ENCODE measurements at places on chromosomes 13 and 19. TPM values are rescaled to one million over a fixed set of nuclear protein-coding genes. Genes with fewer than 3 reads are reported as not detected.

- DNase-seq, result no peak
Measured at GRCh38 chr13:49342454-49342853, 94.7 kb downstream of the CDADC1 start.

DNA sequence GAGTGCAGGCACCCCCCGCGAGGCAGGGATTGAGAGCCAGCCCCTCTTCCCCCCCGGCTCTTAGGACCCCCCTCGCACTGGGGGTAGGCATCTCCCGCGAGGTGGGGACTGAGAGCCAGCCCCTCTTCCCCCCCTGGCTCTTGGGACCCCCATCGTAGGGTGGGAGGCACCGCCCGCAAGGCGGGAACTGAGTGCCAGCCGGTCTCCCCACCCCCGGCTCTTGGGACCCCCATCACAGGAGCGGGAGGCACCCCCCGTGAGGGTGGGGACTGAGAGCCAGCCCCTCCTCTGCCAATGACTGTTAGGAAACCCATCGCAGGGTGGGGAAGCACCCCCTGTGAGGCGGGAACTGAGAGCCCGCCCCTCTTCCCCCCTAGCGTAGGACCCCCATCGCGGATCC is 363.4 kb upstream of the SPRY2 start:
- DNase-seq, result no peak

DNA sequence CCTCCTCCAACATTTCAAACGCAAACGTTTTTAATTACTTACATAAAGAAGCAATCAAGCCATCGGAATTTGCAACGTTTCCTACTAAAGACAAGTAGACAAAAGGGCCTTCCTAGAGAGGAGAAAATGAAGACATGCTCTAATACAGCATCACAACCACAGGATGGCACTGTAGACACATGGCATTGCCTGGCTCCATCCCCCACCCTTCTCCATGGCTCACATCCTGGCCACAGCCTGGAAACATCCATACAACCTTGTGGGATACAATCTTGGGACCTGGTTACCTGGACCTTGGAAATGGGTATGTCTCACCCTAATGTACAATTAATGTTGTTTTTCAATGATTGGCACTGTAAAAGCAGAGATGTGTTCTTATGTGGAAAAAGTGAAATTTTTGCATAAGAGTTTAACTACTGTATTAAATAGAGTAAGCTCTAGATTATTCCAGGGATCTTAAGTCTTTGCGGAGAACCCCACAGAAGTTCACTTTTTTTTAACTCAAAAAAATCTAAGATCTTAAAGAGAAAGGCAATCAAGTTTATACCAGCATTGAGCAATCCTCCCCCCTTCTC is 21.5 kb downstream of the EBPL start:
- DNase-seq, result peak; percentile 24

DNA sequence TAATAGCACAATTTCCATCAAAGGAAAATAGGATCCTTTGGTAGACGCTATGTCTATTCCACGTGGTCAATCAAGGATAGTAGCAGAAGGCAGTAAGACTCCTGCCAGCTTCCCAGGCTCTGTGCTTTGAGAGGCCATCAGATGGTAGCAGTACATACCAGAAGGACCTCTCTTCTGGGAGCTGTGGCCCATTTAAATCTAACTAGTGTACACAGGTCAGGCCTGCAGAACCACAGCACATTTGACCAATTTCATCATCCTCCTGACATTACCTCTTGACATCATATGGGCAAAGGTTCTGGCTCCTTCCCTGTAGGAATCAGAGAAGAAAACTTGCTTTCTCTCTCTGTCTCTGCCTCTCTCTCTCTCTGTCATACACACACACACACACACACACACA is 229.6 kb upstream of the HTR2A start:
- DNase-seq, result no peak

IRGQ gene
- total RNA-seq, result 105 TPM

DNA sequence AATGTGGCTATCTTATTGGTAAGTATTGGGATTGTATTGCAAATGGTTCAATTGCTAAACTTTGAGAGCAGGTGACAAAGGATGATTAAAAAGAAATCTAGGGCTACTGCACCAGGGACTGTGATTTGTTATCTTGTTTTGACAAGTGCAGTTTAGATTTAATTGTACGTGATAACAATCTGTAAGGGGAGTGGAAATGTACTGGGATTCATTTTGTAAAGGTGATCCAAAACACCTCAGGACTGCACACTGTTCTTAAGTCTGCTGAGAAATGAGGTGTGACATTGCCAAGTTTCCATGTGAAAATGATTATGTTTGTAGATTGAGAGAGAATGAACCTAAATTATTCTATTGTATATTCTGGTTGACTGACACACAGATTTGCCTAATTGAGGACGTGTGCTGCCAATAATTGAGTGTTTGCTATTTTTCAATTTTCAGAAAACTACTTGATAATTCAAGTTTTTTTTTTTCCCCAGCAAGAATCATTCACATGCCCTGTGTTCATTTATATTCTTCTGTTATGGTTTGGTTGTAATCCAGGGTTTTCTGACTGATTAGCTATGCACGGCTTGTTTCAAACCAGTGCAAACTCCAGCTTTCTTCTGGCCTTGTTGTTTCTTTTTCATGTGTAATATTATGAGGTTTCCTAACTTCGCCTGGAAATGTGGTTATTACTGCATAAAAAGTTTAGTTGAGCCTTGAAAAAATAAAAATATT is 308.0 kb downstream of the OLFM4 start:
- no peak for DNase-seq

DNA sequence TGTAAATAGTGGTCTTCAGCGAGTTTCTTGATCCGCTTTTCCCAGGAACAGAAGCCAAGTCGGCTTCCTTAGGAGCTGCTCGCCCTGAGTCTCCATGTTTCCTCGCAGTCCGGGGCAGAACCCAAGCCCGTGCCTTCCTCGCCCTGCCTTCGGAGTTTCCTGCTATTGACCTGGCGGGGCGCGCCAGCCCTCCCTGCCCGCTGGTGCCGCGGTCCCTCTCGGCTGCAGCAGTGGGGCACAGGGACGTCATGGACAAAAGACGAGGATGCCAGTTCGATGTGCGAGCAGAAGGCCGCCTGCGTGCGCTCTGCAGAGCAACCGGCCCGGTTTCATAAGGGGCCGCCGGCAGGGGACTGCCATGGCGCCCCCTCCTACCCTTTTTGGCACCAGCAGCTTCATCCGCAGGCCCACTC is 156.6 kb downstream of the TM9SF2 start:
- DNase-seq, result no peak

- DNase-seq, result no peak
Measured at GRCh38 chr13:110471833-110472162, 89.7 kb downstream of the RAB20 start.

DNA sequence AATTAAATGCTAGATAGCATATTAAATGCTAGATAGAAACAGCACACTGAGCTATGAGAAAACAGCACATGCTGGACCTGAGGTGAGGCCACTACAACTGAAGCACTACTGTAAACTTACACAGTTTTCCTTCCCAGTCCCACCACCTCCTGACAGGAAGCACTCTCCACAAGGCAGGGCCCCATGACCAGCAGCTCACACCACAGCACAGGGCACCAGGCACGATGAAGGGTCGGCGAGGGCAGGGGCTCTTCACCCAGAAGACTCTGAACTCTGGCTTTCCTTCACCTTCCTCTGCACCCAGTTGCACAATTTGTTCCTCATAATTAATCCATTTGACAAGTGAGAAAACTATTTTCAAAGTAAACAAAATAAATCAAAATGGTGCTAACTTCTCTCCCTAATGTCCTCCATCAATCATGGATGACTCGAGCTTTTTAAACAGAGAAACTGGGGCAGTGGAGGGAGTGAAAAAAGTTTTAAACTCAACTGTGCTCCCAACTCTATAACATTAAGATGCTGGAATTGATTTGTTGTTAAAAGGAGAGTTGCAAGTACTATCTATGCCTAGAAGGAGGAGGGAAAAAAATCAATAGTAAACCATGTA is 568.7 kb downstream of the UQCRFS1 start:
- no peak for DNase-seq

DNA sequence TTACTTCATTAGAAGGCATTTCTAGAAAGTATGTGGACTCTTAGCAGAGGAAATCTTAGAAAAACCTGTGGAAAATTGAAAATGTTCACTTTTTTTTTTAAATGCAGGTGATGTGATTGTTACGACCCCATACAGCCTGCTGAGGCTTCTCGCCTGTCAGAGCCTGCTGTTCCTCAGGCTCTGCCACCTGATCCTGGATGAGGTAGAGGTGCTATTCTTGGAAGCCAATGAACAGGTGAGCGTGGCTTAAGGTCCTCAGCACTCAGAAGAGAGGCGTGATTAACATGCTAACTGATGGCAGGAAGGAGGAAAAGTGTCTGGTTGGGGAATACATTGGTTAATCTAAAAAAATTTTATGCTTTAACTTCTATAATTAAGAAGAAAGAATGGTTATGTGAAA is 71.4 kb downstream of the SLC7A9 start:
- DNase-seq, result no peak

- DNase-seq, result no peak
Measured at GRCh38 chr19:1624458-1624857, 19.2 kb upstream of the UQCR11 start.

PLEKHF1 gene
- 1.9 TPM for total RNA-seq

GRCh38 chr19:43532571-43532961 is 422 bp upstream of the ZNF575 start:
- DNase-seq, result no peak

DNA sequence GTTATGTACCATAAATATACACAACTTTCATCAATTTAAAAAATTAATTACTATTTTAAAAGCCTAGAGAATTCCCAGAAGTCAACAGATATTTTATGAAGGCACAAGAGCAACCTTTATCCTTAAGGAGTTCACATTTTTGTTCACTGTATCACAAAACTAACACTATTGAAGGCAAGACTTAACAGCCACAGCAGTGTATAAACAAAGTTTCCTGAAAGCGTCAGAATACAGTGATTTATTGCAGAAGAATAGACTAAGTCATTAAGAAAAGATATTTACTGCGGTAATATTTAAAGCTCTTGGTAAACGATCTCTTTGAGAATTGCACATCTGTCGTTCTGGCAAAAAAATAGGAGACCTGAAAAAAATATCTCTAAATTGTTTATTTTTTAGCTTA is 419.3 kb upstream of the NBEA start:
- no peak for DNase-seq

GRCh38 chr19:10965398-10965797 is 4.6 kb downstream of the SMARCA4 start:
- DNase-seq, result no peak

TTC9B gene
- 59.0 TPM for total RNA-seq

F2RL3 gene
- total RNA-seq, result under 0.01 TPM

ZNF112 gene
- 24.8 TPM for total RNA-seq

DNA sequence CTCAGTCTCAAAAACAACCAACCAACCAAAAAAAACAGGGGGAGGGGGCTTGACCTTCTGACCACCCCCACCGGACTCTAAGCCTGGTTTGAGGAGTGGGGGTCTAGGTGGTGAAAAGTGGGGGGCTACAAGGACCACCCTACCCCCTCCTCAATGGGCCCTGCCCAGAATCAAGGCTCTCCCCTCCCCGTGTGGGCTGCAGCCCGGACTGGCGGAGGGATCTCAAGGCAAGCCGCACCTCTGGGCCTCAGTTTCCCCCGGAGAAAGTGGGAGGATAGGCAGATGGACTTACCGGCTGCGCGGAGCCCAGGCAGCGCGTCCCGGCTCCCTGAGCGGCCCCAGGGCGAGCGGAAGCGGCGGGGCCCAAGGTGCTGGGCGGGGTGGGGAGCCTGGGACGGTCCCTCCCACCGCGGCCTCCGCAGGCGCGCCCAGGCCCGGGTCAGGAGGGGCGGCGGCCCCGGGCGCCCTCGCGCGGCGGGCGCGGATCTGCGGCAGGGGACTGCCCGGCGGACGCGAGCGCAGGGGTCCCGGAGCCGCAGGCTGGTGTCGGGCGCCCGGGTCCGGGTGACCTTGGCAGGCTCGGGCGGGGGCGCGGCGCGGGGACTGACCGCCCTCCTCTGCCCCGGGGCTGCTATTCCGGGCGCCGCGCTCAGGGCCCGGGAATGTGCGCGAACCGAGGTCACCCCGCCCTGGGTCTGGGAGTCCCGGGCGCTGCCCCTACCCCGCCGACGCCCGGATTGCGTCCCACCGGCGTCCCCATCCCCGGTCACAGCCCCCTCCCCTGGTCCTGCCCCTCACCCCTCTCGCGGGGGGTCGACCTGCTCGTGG is at the start of gene ADAMTSL5:
TSS of gene ADAMTSL5 (minus strand) at position 349 of the 828 bp plus-strand sequence. CDS start 2,076 bp downstream, outside the sequence.
- no peak for DNase-seq

GRCh38 chr19:39398297-39398864 is 7.2 kb downstream of the MED29 start:
- DNase-seq, result no peak

TEX29 gene
- total RNA-seq, result not detected

COG3 gene
- 52.6 TPM for total RNA-seq

BIVM gene
- 65.2 TPM for total RNA-seq

DNA sequence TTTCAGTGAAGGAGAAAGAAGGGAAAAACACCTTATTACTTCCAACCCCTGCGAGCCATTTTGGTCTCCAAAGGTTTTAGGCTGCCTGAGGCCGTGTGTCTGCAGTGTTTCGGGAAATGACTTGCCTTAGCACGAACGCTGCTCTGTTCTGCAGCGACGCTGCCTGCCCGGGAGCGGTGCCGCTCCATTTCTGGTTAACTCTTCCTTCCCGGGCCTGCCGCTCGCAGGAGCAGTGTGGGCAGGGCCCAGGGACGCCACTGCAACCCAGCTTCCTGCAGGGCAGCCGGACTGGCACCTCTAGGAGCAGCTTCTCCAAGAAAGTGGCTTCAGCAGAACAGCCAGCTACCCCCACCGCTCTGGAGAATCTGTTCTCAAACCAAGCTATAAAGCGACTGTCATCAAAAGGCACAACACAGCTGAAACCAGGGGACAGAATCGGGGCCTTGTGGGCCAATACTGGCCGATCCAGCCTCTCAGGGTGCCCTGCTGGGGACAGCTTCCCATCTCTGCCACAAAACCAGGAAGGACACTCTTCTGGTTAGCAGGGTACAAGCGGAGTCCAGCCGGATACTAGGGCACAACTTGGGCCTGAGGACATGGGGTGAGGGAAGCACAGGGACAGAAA is 72.2 kb downstream of the KCTD15 start:
- peak; percentile 28 for DNase-seq

DNA sequence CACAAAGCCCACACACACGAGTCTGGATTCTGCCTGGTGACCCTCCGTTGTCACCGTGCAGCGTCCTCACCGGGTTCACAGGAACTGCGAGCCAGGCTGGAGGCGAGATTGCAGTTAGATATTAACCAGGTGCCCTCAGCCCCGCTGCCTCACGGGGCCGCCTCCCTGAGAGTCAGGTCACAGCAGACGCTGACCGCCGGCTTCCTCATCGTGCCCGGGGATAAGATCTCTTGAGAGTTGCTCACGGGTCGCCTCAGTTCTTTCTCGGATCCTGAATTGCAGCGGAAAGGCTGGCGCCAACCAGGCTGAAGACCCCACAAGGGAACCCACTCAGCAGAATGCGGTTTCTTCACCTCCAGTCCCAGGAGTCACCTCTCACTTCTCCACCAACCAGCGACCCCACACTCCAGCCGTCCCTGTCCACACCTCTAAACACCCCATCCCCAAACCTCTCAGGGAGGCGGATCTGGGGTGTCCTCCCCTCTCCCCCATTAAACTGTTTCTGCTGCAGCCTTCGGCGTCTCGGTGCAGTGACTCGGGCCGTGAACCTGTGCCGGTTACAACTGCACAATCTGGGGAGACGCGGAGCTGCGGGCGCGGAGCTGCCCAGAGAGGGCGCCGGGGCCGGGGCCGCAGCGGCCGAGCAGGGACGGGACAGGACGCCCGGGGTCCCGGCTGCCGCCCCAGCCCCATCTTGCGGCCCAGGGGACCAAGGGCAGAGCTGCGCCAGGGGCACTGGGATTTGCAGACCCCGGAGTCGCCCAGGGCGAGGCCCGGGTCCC is 591 bp downstream of the ZNF823 start:
- no peak for DNase-seq

- no peak for DNase-seq
Measured at GRCh38 chr13:66301482-66301881, 928.7 kb downstream of the PCDH9 start.

All from occipital lobe (tissue), 3 donors.